ENCODE measurements at places on chromosomes 5 and 9.
A peak's percentile ranks its signal among the peaks of the same experiment; 100 is the strongest.

GRCh38 chr9:72812559-72813111 lies 140.2 kb downstream of the ALDH1A1 start:
- DNase-seq, result no peak

- DNase-seq, result no peak
These were observed 10.7 kb downstream of the PDLIM4 start for GRCh38 chr5:132267931-132268768.

- no peak for DNase-seq
These were observed 16.3 kb upstream of the OBP2B start for GRCh38 chr9:133225171-133226011.

DNA sequence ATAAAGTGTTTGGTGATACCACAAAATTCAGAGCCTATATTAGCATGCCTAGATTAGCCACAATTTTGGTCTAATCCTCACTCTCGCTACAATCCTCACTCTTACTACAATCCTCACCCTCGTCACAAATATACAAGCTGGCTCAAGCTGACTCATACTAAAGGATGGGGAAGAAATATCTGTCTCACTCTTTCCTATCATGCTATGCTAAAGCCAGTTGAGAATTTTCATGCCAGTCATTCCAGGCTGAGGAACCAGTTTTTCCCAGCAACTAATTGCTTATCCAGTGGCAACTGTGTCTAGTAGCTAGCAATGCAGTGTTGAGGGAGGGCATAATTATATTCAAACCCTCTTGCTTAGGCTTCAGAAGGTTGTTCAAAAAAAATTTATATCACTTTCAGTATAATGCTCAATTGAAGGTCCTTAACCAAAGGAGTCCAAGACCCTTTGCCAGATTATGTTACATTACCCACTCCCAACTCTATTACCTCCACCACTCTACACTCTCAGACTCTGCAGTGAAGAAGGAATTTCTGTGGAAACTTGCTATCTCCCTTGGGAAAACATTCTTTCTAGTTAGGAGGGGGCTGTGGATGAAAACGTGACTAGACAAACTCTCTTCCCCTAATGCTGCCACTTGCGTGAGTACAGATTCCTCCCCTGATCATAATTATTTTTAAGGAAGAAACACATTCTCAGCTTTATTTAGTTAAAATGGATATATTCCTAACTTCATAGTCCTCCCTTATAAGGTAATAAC lies 810.3 kb upstream of the ACO1 start:
- DNase-seq, result peak; percentile 69

- DNase-seq, result no peak
These were observed 136.5 kb downstream of the KIF4B start for GRCh38 chr5:155150012-155150411.

DNA sequence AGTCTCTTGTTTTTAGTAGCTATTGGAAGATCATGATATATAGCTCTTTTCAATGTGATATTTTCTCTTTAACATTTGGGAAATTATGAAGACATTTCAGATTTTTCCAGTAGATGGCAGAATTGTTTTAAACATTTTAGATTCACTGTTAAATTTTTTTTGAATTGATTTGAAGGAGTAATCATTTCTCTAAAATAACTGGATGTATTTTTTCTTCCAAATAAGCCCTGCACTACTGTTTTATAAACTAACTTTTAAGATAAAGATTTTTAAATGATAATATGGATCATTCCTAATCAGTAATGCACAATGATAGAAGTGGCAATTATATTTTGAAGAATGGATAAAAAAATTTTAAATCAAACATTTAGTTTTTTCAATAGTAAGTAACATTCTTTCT lies 14.2 kb downstream of the NDUFAF2 start:
- DNase-seq, result peak; percentile 39
